ENCODE measurements at places on chromosomes 3 and 15.

DNA sequence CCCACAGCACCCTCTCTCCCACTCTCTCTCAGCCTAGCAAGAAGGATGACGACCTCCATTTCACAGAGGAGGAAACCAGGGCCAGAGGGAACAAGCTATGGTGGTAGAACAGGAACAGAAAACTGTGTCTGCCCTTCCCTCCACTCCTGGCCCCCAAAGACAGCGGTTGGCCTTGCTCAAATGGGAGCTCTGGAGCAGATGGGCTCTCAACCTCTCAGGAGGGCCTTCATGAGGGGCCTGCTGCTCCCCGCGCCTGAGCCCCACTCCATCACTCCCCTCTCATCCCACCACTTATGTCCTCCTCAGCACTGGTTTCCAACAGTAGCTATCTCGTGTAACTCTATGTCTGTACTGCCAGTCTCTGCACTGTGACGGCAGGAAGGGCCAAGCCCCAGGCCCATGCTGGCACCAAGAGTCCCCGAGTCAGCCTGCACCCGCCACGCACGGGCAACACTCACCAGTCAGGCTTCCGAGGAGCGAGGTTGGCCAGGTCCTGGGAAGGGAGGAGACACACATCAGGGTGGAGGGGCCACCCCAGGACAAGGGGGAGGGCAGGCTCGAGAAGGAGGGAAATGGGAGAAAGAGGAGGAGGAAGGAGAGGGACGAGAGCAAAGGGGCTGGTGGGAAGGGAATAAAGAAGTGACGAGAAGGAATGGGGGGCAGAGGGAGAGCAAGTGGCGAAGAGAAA, 45.5 kb downstream of the PTH1R start:
- DNase-seq, result no peak

GRCh38 chr3:14177580-14178246, 688 bp downstream of the XPC start:
- no peak for DNase-seq

- no peak for DNase-seq
Observed at GRCh38 chr15:78389322-78389721, 48.7 kb upstream of the IREB2 start.

DNA sequence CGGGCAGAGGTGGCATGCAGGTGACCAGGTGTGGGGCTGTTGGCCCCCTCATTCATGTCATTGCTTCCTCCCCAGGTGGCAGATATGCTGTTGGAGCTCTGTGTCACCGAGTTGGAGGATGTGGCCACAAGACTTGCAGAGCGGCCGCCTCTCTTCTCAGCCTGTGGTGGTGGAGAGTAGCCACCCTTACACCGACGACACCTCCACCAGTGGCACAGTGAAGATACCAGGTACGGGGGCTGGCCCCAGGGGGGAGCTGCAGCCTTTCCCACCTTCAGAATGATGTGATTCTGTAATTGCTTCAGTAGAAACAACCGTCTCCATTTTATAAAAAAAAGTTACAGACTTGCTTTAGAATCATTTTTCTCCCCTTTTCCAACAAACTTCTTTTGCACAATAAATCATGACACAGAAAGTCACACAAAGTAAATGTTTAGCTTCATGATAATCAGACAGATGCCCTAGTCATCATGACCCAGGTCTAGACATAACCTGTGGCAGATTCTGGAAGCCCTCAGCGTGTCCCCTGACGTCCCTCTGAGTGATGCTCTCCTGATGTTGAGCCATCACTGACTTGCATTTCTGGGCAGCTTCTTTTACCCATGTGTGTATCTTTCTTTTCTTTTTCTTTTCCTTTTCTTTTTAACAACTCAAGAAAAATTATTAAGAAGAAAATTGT, 76.0 kb upstream of the FAN1 start:
- no peak for DNase-seq

DNA sequence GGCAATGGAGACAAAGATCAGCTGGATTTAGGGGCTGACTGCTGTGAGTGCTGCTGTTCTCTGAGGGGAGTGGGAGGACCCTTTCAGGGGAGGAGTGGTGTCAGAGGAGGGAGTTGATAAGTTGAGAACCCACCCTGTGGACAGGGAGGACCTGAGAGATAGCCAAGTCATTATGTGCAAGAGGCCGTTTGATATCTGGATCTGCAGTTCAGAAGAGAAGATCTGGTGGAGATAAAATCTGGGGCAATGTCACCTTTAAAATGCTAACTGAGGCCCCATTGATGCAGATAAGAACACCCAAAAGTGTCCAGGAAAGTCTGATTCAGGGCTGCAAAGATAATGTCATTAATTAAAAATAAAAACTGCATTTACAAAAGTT, 256.1 kb upstream of the HES1 start:
- no peak for DNase-seq

Data from hepatic stellate cell (primary cell).